Ovary (tissue), 10 donors: ENCODE measurements at places on chromosomes 5 and 9. TPM values are rescaled to one million over a fixed set of nuclear protein-coding genes. Genes with fewer than 3 reads are reported as not detected.

DNA sequence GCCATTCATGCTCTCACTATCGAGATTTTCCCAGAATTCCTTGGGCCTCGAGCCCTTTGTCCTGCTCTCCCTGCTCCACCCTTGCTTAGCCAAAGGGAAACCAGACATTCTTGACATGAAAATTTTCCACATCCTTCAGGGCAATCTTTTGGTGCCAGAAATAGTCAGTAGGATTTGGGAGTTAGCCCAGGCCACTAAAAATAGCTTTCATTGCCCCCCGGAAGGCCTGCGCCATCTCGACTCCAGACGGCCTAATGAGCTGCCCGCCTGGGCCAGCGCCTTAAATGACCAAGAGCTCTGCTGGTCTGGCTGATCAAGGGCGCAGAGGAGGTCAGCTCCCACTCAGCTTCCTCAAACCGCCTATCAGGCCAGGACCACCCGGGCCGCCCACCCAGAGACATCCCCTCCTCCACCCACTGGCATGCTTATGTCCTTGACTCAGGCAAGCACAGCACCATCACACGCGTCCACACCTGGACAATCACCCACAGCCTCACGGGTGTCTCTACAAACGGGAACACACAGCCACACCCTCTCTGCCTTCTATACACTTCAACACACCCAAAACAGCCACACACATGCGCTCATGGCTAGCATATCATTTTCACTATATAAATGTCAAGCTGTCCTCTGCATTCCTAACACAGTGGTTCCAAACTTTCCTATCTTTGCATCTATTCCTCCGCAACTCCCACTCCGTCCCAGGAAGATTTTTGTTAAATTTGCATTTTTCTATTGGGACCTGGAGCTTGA is 20.9 kb downstream of the DUSP1 start:
- H3K27ac ChIP-seq = no peak overlapping the region
- no peak overlapping the region for H3K4me3 ChIP-seq
- peaks cover 6% of the 10 kb centered on the region for H3K4me1 ChIP-seq
- H3K36me3 ChIP-seq = no peaks in the 10 kb centered on the region
- no peaks in the 10 kb centered on the region for H3K27me3 ChIP-seq

The PRRX2 gene
- 0.53 TPM for total RNA-seq

GRCh38 chr5:177357146-177357458 is 622 bp upstream of the RGS14 start:
- H3K36me3 ChIP-seq = no peaks in the 10 kb centered on the region
- no peak overlapping the region for H3K27ac ChIP-seq
- H3K4me3 ChIP-seq = no peak overlapping the region
- no peak for DNase-seq
- H3K4me1 ChIP-seq = peaks cover 1% of the 10 kb centered on the region

GRCh38 chr5:141180313-141180712 is 1.9 kb upstream of the PCDHB16 start:
- no peak for DNase-seq
- no peaks in the 10 kb centered on the region for H3K27me3 ChIP-seq
- H3K36me3 ChIP-seq = no peaks in the 10 kb centered on the region
- H3K4me3 ChIP-seq = no peak overlapping the region
- no peak overlapping the region for H3K27ac ChIP-seq
- no peaks in the 10 kb centered on the region for H3K4me1 ChIP-seq

The FAM163B gene
- total RNA-seq = not detected

- H3K27ac ChIP-seq = no peak overlapping the region
- H3K4me3 ChIP-seq = no peak overlapping the region
- DNase-seq = no peak
- H3K36me3 ChIP-seq = no peaks in the 10 kb centered on the region
- peaks cover 3% of the 10 kb centered on the region for H3K4me1 ChIP-seq
These were observed 37.5 kb downstream of the RBM27 start for GRCh38 chr5:146240951-146241350.

The BARHL1 gene
- not detected for total RNA-seq

DNA sequence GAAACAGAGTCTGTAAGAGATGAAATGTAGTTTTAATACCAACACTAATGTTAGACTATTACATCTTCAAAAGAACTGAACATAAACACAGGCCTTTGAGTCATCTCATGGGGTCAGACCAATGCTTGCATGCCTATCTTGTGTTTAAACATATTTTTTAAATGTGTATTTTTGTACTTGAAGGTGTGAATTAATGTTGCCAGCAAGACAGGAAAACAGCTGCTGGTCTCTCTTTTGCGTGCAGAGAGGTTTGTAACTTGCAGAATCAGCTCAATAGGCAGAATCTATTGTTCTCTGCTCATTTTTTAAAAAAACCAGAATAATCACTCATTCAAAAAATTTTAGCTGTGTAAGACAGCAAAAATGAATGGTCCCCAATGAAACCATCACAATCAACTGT is 180.2 kb downstream of the ALDH1A1 start:
- H3K4me1 ChIP-seq = no peaks in the 10 kb centered on the region
- H3K27ac ChIP-seq = no peak overlapping the region
- no peaks in the 10 kb centered on the region for H3K36me3 ChIP-seq
- DNase-seq = no peak
- H3K27me3 ChIP-seq = no peaks in the 10 kb centered on the region
- no peak overlapping the region for H3K4me3 ChIP-seq

DNA sequence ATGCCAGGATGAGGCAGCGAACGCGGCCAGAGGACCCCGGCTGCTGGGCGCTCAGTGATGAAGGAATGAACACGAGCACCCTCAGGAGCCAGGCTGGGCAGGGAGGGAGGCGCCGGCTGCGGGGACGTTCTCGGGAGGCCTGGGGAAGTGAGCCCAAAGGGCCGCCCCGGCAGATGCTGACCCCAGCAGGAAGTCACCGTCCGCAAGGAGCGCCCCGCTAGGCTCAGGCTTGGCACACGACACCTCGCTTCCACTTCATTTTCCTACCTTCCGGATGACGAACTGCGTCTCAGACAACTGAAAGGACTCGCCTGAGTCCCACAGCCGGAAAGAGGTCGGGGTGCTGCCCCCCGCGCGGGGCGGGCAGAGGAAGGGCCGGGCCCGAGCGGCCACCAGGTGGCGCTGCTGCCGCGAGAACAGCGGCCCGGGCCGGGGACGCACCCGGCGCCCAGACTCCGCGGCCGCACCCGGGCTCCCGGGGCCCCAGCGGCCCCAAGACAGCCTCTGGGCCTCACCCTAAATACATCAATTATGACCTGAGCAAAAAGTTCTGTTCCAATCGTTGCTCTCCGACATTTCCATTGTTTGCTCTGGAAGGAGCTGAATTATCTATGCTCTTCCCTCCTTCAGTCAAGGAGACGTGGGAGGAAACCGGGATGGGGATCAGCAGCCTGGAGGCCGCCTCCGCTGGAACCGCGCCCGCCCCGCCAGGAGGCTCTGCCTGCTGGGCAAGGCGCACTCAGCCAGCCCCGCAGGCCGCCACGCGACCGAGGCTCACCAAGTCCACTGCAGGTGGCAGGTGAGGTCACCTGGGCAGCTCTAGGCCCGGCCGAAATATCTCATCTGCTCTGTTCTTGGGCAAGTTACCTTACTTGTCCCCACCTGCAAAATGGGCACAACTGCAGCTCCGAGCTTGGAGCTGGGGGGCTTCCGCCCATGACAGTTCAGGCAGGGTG is 107.0 kb downstream of the ZNF354C start:
- H3K4me1 ChIP-seq = no peaks in the 10 kb centered on the region
- H3K4me3 ChIP-seq = peak overlapping the region; percentile 16
- H3K36me3 ChIP-seq = no peaks in the 10 kb centered on the region
- H3K27ac ChIP-seq = no peak overlapping the region
- H3K27me3 ChIP-seq = no peaks in the 10 kb centered on the region
- DNase-seq = peak; percentile 82

The RMRP gene
- 15,130 TPM for total RNA-seq

The TRPM6 gene
- total RNA-seq = 0.47 TPM

DNA sequence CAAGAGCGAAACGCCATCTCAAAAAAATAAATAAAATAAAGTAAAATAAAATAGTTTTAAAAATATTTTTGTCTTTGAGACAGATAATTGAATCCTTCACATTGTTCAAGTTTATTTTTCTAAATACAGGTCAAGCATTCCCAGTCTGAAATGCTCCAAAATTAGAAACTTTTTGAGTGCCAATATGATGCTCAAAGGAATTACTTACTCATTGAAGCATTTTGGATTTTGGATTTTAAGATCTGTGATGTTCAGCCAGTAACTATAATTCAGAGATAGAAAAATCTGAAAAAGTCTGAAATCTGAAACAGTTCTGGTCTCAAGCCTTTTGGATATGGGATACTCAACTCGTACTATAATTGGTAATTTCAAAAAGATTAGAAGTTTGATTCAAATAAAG is 39.8 kb downstream of the RBM27 start:
- H3K4me1 ChIP-seq = peaks cover 3% of the 10 kb centered on the region
- no peak overlapping the region for H3K27ac ChIP-seq
- DNase-seq = no peak
- no peaks in the 10 kb centered on the region for H3K36me3 ChIP-seq
- no peaks in the 10 kb centered on the region for H3K27me3 ChIP-seq

The RBM22 gene
- 44.8 TPM for total RNA-seq

DNA sequence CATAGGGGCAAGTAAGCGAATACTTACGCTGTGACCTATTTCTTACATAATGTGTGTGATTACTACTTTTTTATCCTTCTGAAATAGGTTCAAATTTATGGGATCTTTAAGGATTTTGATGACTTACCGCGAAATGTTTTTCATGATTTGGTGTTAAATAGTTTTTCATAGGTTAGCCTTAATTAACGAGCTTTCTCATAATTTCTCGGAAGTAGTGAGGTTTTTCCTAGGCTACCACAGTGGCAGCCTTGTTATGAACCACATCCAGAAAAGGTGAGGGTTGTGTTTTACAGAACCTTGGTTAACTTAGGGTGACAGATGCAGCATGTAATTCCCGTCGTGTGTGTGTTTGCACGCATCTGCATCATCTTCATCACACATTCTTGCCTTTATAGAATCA is 1.3 kb downstream of the SH3GL2 start:
- H3K27ac ChIP-seq = no peak overlapping the region
- DNase-seq = no peak
- H3K27me3 ChIP-seq = no peaks in the 10 kb centered on the region
- H3K4me3 ChIP-seq = no peak overlapping the region

The PCDHB6 gene
- total RNA-seq = 2.1 TPM

- H3K27me3 ChIP-seq = no peaks in the 10 kb centered on the region
- H3K4me1 ChIP-seq = no peaks in the 10 kb centered on the region
- no peak overlapping the region for H3K4me3 ChIP-seq
- H3K27ac ChIP-seq = no peak overlapping the region
These were observed 53.9 kb upstream of the RIC1 start for GRCh38 chr9:5575000-5575399.

DNA sequence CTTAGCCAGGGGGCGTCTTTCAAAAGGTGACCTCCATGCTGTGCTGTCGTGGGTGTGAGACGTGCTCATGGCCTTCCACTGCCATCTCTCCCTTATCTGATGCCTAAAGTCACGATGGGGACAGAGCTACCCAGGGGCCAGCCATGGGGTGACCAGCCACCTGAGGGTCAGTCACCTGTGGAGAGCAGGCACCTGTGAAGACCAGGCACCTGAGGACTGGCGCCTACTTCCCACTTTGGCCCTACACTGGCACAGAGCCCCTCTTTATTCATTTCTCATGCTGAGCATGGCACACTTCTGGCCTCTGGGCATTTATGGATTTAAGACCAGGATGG is 6.4 kb upstream of the EXOC3 start:
- no peaks in the 10 kb centered on the region for H3K4me1 ChIP-seq
- H3K27me3 ChIP-seq = no peaks in the 10 kb centered on the region
- no peak for DNase-seq
- no peaks in the 10 kb centered on the region for H3K36me3 ChIP-seq
- H3K27ac ChIP-seq = no peak overlapping the region

DNA sequence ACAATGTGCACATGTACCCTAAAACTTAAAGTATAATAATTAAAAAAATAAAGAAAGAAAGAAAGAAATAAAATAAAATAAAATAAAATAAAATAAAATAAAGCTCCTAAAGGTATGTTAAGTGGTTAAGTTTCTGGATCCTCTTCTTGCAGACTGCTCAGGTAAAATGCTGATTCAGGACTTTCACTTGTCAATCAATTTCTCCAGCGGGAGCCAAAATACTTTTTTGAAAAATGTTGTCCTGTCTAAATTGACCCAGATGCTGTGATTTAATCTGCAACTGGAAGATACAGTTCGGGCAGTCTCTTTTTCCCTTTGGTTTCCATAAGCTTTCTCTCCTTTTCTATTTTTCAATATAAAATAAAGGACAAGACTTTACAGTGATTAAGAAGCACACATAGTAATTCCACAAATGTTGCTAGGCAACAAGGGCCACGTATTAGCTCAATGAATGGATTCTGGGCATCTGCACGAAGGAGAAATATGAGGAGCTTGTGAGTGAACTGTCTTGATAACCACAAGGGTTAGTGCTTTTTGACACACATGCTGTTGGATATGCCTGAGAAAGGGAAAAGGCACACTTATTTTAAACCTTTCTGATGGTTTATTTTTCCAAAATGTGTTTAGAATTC is 38.6 kb downstream of the HTR4 start:
- H3K36me3 ChIP-seq = no peaks in the 10 kb centered on the region
- no peaks in the 10 kb centered on the region for H3K27me3 ChIP-seq
- H3K4me1 ChIP-seq = no peaks in the 10 kb centered on the region
- no peak overlapping the region for H3K4me3 ChIP-seq

The LARP1 gene
- total RNA-seq = 49.0 TPM

- no peak for DNase-seq
- no peaks in the 10 kb centered on the region for H3K36me3 ChIP-seq
- H3K4me1 ChIP-seq = peaks cover 27% of the 10 kb centered on the region
- H3K4me3 ChIP-seq = no peak overlapping the region
- H3K27me3 ChIP-seq = no peaks in the 10 kb centered on the region
These were observed 25.2 kb downstream of the BICD2 start for GRCh38 chr9:92739346-92739970.

- no peak overlapping the region for H3K27ac ChIP-seq
- H3K36me3 ChIP-seq = no peaks in the 10 kb centered on the region
- H3K4me1 ChIP-seq = peaks cover 2% of the 10 kb centered on the region
- no peak overlapping the region for H3K4me3 ChIP-seq
- no peaks in the 10 kb centered on the region for H3K27me3 ChIP-seq
These were observed 566 bp downstream of the IRX2 start for GRCh38 chr5:2750758-2751464.

- no peaks in the 10 kb centered on the region for H3K27me3 ChIP-seq
- no peak overlapping the region for H3K27ac ChIP-seq
These were observed 97.1 kb downstream of the GOLPH3 start for GRCh38 chr5:32076699-32077695.

DNA sequence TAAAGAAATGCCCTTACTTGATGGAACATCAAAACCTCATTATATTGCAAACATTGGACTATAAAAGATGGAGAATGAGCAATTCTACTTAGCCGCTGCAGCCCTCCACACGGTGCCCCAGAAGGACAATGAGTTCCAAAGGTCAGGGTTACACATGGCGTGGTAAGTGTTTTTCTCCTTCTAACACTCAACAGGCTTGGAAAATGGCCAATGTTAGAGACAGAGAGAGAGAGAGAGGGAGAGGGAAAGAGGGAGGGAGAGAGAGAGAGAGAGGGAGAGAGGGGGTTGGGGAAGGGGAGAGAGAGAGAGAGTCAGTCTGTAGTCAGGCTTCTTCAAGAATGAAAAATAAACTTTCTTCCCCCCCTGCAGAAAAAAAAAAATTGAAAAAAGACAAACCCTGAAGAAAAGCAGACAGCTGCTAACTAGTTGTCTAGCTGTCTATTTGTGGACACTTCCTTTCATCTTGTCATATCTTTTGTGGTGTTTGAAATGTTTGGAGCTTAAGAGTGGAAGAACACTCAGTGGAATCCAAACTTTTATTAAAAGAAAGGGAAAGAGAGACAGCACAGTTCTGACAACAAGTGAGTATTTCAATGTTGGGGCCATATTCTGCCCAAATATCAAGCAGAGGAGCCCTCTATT is 324.8 kb downstream of the TMEM38B start:
- no peak for DNase-seq
- H3K4me3 ChIP-seq = no peak overlapping the region
- H3K27me3 ChIP-seq = no peaks in the 10 kb centered on the region
- peaks cover 5% of the 10 kb centered on the region for H3K4me1 ChIP-seq
- no peak overlapping the region for H3K27ac ChIP-seq
- no peaks in the 10 kb centered on the region for H3K36me3 ChIP-seq
